ENCODE measurements at places on chromosomes 7 and 10. TPM values are rescaled to one million over a fixed set of nuclear protein-coding genes. Genes with fewer than 3 reads are reported as not detected.

AKR1E2 gene
- 4.1 TPM for polyA plus RNA-seq

LEP gene
- 0.05 TPM for polyA plus RNA-seq

GRCh38 chr10:30420766-30421165 lies 13.2 kb upstream of the MAP3K8 start:
- no peak for DNase-seq

- DNase-seq: no peak
Measured at GRCh38 chr7:112821345-112821744, 31.2 kb upstream of the TMEM168 start.

GRCh38 chr7:75740846-75741497 lies 2.2 kb upstream of the HIP1 start:
- DNase-seq: peak; percentile 68

DNA sequence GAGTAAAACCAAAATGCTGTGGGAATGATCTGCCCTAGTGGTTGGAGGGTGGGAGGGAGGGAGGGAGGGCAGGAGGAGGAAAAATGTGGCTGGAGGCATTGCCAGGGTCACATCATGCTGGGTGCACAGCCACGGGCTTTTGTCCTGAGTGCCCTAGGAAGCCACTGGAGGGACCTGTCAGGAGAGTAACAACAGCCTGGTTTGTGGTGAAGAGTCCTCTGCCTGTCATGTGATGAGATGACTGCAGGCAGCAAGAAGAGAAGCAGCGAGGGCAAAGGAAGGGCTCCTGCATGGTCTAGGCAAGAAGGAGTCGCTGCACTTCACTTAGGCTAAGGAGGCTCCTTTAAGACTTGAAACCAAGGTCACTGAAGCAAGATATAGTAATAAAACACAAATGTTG lies 65.6 kb downstream of the PKD1L1 start:
- DNase-seq: no peak

DNA sequence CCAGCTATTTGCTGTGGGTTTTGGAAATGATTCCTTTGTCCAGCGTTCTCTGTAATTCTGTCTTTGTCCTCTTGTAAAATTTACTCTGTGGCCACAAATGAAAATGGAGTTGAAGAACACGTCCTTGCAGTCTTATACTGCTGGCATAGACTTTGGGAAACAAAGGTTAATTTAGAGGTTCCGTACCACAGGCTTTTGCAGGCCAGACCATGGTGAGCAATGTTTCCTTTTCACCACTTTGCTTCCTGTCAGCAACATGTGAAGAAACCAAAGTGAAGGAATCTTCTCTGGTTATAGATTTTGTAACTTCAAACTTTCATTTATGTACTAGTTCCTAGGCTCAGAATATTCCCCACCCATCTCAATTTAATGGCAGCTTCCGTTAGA lies 488.5 kb downstream of the MDFIC start:
- no peak for DNase-seq

Measured in muscle of leg (tissue), 16 donors.